ENCODE measurements at places on chromosomes 1 and 21. TPM values are rescaled to one million over a fixed set of nuclear protein-coding genes. Genes with fewer than 3 reads are reported as not detected.

GRCh38 chr1:29861446-29861845, 625.1 kb downstream of the PTPRU start:
- no peak overlapping the region for H3K27ac ChIP-seq
- no peaks in the 10 kb centered on the region for H3K27me3 ChIP-seq
- no peak overlapping the region for H3K4me3 ChIP-seq
- no peaks in the 10 kb centered on the region for H3K36me3 ChIP-seq
- H3K4me1 ChIP-seq, result no peaks in the 10 kb centered on the region

KIF26B gene
- total RNA-seq, result 0.44 TPM

DNA sequence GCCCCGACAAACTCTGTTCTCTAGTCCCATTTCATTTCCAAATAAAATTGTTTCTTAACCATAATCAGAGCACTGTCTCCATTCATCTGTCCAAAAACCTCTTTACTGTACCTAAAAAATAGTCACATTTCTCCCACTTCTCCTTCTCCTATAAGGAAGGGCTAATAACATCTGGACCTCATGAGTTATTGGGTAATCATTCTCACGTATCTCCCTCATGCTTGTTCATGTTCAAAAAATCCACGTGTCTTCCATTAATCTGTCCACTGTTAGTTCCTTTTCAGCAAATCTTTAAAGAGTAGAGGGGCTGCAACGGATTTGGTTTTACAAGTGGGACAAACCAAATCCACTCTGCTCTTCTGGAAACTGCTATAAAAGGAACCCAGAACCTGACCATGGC, 1418.8 kb downstream of the MRPL39 start:
- no peak overlapping the region for H3K27ac ChIP-seq
- no peaks in the 10 kb centered on the region for H3K27me3 ChIP-seq
- no peaks in the 10 kb centered on the region for H3K4me1 ChIP-seq
- H3K36me3 ChIP-seq, result no peaks in the 10 kb centered on the region
- H3K4me3 ChIP-seq, result no peak overlapping the region

DNA sequence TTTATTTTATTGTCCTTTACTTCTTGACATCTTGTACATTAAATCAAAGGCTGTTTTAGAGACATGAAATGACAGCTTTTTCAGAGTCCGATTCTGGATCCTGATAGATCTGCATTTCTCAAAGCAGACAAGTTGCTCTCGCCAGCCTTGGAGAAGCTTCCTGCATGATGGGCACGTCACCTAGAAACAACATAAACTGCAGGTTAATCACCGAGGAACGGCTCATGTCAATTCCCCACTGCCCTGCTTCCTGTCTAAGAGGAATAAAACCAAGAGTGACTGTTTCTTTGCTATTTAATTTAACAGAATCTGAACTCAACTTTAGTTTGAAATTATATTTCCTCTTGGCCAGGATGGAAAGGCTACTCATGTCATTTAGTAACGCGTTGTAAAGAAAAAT, 77.0 kb downstream of the RWDD3 start:
- no peaks in the 10 kb centered on the region for H3K27me3 ChIP-seq
- no peak for DNase-seq
- no peaks in the 10 kb centered on the region for H3K36me3 ChIP-seq
- no peak overlapping the region for H3K27ac ChIP-seq
